Daoy (cell line): ENCODE measurements at places on chromosomes 5 and 9. TPM values are rescaled to one million over a fixed set of nuclear protein-coding genes. Genes with fewer than 3 reads are reported as not detected.

GARIN3 gene
- not detected in 2 replicates for total RNA-seq

ECM2 gene
- total RNA-seq = 0.15 and 0.17 TPM in 2 replicates

TMEFF1 gene
- 0.83 and 2.1 TPM in 2 replicates for total RNA-seq

PBX3 gene
- total RNA-seq = 30.6 and 51.9 TPM in 2 replicates

KIF20A gene
- 105 and 106 TPM in 2 replicates for total RNA-seq

DAPK1 gene
- 23.9 and 31.3 TPM in 2 replicates for total RNA-seq

HRH2 gene
- 0.29 and 1.0 TPM in 2 replicates for total RNA-seq

SPINK6 gene
- not detected in 2 replicates for total RNA-seq

PCDHGA9 gene
- total RNA-seq = 1.2 TPM in 1 of 2 replicates, not detected in the other

PCDHGA7 gene
- 0.06 and 0.42 TPM in 2 replicates for total RNA-seq

EQTN gene
- not detected in 2 replicates for total RNA-seq

WNT8A gene
- total RNA-seq = not detected in 2 replicates

SHLD3 gene
- 5.3 and 7.7 TPM in 2 replicates for total RNA-seq

PCDHA10 gene
- total RNA-seq = 0.68 and 3.3 TPM in 2 replicates

CORO2A gene
- 1.8 and 2.1 TPM in 2 replicates for total RNA-seq

ACOT12 gene
- total RNA-seq = not detected in 2 replicates
